H9 (cell line): ENCODE measurements at places on chromosomes 7 and 10.

GRCh38 chr7:46707973-46708372 lies 786.9 kb upstream of the IGFBP3 start:
- no peaks in the 10 kb centered on the region for H3K27me3 ChIP-seq
- DNase-seq = no peak
- no peak overlapping the region for H3K27ac ChIP-seq

GRCh38 chr10:13078912-13079775 lies 20.8 kb upstream of the OPTN start:
- no peak overlapping the region for H3K4me3 ChIP-seq
- no peak overlapping the region for H3K27ac ChIP-seq
- H3K27me3 ChIP-seq = no peaks in the 10 kb centered on the region
- H3K36me3 ChIP-seq = peaks cover 14% of the 10 kb centered on the region

- H3K4me3 ChIP-seq = no peak overlapping the region
- no peaks in the 10 kb centered on the region for H3K27me3 ChIP-seq
- no peak for DNase-seq
- no peak overlapping the region for H3K27ac ChIP-seq
- H3K36me3 ChIP-seq = no peaks in the 10 kb centered on the region
- H3K4me1 ChIP-seq = peaks cover 5% of the 10 kb centered on the region; the same call in 1 of the 2 replicates
Measured at GRCh38 chr10:4771554-4772201, 54.3 kb upstream of the AKR1E2 start.

DNA sequence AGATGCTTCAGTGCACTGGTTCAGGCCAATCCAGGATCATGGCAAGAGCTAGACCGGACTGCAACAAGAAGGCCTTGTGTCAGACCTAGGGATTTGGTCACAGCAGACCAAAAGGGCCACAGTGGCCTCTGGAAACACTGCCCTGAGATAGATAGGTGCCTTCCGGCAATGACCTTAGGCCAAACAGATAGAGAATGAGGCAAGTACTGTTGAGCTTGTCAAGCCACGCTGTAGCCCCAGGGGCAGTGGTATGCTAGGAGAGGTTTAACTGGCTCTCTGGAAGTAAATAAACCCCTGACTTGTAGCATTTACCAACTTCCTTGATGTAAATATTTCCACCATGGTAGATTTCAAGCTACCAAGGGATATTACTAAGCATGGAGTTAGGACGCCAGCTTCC lies 197.5 kb downstream of the GRID1 start:
- DNase-seq = no peak
- H3K27ac ChIP-seq = no peak overlapping the region
- no peaks in the 10 kb centered on the region for H3K4me1 ChIP-seq
- H3K4me3 ChIP-seq = no peak overlapping the region

DNA sequence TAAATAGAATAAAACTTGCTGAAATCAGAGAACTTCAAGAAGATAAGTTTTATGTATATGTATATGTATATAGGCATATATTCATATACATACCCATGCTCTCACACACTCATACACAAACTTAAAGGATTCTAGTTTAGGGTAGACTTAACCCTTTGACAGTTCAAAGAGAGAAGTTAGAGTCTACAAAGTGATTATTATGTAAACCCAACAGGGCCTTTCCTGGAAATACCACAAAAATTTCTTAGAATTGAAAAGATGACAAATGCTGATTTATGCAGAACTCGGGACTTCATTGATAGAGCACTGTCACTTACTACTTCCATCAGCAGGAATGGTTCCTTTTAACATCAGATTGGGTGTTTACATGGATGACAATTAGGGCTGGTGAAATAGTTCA lies 763.5 kb downstream of the AUTS2 start:
- H3K4me3 ChIP-seq = no peak overlapping the region
- no peak for DNase-seq
- no peak overlapping the region for H3K27ac ChIP-seq
- H3K4me1 ChIP-seq = no peaks in the 10 kb centered on the region
- H3K36me3 ChIP-seq = no peaks in the 10 kb centered on the region

DNA sequence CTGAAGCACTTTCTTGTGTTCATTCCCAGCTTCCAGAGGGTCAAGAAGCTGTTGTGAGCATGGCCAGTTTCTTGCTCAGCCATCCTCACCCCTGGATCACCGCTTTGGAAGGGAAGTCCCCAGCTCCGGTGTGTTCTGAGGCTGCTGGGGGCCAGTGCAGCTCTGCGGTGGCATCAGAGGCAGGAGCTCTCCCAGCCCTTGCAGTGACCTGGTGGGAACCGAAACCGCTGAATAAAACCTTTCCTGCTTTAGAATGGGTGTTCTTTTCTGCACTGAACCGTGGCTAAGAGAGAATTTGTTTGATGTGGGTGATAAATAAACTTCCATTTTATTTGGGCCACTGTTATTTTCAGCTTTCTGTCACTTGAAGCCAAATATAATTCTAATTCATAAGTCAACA lies 450.9 kb upstream of the VSTM2A start:
- DNase-seq = no peak
- no peaks in the 10 kb centered on the region for H3K4me1 ChIP-seq
- no peak overlapping the region for H3K4me3 ChIP-seq
- no peaks in the 10 kb centered on the region for H3K27me3 ChIP-seq
- H3K36me3 ChIP-seq = no peaks in the 10 kb centered on the region

DNA sequence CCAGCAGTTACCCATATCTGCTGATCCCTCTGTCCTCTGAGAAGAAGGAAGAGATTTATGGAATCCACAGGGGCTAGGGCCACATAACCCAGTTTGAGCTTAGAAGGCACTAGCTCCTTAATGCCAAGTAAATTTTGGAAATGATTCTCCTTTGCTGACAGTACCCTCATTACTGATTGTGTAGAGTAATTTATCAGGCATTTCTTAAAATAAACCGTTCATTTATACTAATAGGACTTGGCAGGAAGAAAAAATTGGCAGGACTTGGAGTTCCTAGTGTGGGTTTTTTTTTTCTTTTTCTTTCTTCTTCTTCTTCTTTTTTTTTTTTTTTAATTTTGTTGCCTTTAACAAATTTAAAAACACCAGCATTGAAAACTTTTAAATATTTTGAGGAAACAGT lies 645.7 kb downstream of the SUGCT start:
- no peaks in the 10 kb centered on the region for H3K36me3 ChIP-seq
- no peak overlapping the region for H3K27ac ChIP-seq
- H3K4me1 ChIP-seq = 0 out of 2 replicates have a peak, but pooled peaks cover 3% of the 10 kb centered on the region
- H3K4me3 ChIP-seq = no peak overlapping the region
- no peak for DNase-seq
- no peaks in the 10 kb centered on the region for H3K27me3 ChIP-seq

DNA sequence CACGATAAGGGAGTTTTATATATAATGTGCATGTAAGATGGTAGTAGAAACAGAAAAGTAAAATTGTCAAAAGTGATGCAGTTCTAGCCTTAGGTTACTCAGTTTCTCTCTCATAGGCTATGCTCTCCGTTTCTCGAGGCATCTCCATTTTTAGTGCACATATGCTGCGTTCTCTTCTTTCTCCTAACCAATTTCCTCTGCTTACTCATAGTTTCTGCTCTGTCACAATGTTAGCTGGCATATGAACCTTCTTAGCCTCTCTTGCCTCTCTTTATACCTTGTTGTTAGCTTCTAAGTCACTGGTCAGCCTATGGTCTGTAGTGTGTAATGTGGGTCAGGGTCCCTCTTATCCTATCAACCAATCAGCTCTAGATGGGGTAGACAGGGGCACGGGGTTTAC lies 280.6 kb upstream of the ETV1 start:
- no peaks in the 10 kb centered on the region for H3K4me1 ChIP-seq
- H3K27ac ChIP-seq = no peak overlapping the region
- H3K27me3 ChIP-seq = no peaks in the 10 kb centered on the region
- DNase-seq = no peak
- no peaks in the 10 kb centered on the region for H3K36me3 ChIP-seq
- no peak overlapping the region for H3K4me3 ChIP-seq

DNA sequence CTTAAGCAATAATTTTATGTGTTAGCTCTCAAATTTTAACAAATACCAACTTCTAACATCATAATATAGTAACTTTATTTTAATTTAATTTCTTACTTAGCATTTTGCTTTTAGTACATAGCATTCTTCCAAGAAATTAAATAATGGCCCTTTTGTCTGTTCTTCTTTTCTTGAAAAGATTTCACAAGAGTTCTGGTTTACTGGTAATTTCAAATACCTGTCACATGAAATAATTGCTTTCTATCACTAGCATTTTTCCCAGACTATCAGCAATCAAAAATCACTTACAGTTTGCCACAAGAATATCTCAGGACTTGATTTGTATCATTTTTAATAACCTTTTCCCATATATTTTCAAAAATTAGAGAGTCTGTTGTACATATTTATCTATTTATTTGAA lies 193.0 kb downstream of the CACNA2D1 start:
- H3K36me3 ChIP-seq = no peaks in the 10 kb centered on the region
- no peaks in the 10 kb centered on the region for H3K4me1 ChIP-seq
- H3K4me3 ChIP-seq = no peak overlapping the region
- DNase-seq = no peak
- H3K27me3 ChIP-seq = no peaks in the 10 kb centered on the region
- no peak overlapping the region for H3K27ac ChIP-seq
